Activated CD8-positive, alpha-beta memory T cell treated with anti-CD3 and anti-CD28 coated beads, Interleukin-2, amount 50 U/mL, for 4 hours (primary cell): ENCODE measurements at places on chromosomes 3 and 15.

- no peak for DNase-seq
Measured at GRCh38 chr3:140013220-140013619, 78.2 kb downstream of the CLSTN2 start.

DNA sequence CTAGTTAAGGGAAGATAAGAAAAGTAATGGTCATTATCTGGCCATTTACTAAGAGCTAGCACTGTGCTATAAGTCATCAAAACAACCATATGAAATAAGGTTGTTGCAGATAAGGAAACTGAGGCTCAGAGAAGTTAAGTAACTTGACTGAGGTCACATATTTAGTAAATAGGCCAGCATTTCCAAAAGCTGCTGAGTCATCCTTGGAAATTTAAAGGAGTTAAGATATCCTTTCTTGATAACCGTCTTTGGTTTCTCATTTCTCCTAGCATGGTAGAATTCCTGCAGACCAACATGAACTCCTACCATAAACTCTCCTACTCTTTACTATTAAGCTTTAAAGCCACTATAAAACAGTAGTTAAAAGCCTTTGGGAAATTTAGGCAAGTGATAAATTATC, 85.0 kb upstream of the PDZRN3 start:
- DNase-seq: no peak

GRCh38 chr15:66066481-66066880, 187.1 kb downstream of the MEGF11 start:
- no peak for DNase-seq

- DNase-seq: peak; percentile 36
Measured at GRCh38 chr3:32420126-32421038, 28.7 kb downstream of the CMTM7 start.

DNA sequence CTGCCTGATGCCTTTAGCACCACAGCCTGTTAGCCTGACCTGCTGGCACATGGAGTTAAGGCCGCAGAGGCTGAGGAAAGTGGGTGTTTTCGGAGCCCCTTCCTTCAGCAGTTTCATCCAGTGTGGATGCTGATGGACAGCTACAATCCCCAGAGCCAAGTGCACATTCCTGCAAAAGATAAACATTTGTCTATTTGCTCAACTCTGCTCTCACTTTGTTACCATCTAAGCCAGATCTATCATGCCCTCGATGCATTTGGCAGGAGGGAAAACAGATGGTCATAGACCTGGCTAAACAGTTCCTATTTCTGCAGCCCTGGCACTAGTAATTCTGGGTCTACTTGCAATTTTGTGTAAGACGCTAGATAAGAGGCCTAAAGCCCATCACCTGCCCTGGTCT, 312.9 kb upstream of the RASGRP1 start:
- no peak for DNase-seq

GRCh38 chr15:77138167-77138522, 67.2 kb upstream of the TSPAN3 start:
- no peak for DNase-seq

DNA sequence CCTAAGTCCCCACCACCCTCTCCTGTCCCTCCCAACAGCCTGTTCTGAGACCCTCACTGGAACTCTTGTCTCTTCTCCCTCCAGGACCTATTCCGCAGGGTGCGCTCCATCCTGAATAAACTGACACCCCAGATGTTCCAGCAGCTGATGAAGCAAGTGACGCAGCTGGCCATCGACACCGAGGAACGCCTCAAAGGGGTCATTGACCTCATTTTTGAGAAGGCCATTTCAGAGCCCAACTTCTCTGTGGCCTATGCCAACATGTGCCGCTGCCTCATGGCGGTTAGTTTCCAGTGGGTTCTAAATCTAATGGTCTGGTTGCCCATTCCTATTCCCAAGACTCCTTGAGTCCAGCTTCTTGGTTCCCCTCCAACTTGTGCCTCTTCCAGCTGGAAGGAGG, 9.3 kb downstream of the EIF4G1 start:
- DNase-seq: no peak

DNA sequence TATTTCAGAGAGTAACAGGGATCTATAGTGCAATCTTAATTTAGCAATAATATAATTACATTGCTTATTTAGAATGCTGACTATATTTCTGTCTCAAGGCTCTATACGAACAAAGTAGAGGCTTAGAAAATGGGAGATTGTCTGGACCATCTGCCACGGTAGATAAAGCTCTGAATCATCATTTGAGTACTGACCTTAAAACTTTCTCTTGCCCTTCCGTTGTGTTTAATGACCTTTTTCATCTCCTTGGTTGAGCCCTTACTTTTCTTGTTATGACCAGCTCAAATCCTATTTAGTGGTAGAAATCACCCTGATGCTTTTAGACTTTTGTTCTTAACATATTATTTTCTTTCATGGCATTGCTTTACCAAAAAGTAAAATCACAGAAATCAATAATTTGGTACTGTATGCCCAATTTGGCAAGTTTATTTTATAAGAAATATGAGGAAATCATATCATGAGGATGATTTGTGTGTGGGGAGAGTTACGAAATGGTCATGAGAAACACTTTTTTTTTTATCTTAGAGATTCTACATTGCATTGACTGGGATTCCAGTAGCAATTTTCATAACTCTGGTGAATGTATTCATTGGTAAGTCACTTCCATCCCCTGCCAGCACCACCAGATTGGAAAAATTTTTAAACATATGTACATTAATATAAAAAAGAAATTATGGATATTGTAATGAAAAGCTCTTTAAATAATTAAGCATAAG, 11.0 kb downstream of the NDUFB5 start:
- no peak for DNase-seq
